Islet precursor cell (in vitro differentiated cells): ENCODE measurements at places on chromosomes 16 and 17.

DNA sequence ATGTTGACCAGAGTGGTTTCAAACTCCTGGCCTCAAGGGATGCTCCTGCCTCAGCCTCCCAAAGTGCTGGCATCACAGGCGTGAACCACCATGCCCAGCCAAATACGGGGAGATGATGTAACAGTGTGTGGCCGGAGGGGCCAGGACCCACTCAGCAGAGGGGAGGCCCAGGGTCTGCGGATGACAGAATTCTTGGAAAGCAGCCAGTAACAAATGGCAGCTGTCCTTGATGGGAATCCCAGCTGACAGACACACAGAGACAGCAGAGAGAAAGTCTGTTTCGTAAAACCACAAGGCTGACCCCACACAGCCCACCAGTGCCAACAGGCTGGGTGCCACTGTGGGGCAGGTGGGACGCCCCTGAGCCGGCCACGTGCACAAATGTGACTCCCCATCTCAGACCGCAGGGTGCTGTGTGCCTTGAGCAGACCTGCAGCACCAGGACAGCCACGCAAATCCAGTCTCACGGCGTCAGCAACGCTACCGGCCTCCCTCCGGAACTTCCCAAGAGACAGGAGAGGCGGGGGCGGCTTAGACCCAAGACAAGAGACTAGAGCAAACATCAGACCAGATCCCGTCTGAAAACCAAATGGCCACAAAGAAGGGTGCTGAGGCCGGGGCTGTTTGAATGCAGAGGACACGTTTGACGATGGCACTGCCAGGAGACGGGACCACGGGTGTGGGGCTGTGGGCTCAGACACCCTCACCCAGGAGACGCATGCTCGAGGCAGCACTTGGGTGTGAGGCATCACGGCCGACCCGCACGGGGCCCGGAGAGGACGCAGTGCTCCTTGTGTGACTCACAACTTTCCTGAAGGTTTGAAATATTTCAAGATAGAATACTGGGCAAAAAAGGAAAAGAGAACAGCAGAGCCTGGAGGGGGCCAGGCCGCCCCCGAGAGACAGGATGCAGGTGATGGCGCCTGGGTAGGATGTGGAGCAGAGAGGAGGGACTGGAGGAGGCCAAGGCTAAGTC, 24.6 kb downstream of the CTU2 start:
- DNase-seq, result no peak

DNA sequence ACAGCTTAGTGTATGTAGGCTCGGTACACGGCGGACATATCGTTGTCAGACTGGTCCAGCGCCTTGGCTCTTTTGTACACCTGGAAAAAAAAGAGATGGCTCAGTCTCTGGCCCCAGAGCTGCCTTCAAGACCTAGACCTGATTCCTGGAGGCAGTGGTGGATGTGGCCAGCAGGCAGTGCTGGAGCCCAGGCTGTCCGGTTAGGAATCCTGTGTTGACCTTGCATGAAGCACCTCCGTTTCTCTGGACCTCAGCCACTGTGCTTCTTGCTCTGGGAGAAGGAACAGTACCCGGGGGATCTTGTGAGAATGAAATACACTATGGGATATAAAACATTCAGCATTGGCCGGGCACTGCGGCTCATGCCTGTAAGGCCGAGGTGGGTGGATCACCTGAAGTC, 2.8 kb upstream of the ROGDI start:
- DNase-seq, result no peak

DNA sequence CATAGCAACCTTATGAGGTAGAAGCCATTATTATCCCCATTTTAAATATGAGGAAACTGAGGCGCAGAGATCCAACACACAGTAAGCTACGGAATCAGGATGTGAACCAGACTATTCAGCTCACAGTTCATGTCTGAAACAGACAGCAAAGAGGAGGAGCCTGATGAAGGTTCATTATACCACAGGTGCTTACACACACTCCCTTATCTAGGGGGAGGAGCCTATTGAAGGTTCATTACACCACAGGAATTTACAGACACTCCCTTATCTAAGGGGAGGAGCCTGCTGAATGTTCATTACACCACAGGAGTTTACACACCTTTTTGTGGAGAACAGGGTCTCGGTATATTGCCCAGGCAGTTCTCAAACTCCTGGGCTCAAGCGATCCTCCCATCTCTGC, 21.9 kb downstream of the C16orf95 start:
- DNase-seq, result no peak

- DNase-seq, result no peak
Measured at GRCh38 chr17:20966870-20967269, 75.9 kb downstream of the USP22 start.

- no peak for DNase-seq
Measured at GRCh38 chr16:2464333-2464732, 4.4 kb downstream of the TEDC2 start.
